NCI-H446 treated with DMSO at 0.1 percent for 48 hours (cell line): ENCODE measurements at places on chromosomes 6 and 20.

DNA sequence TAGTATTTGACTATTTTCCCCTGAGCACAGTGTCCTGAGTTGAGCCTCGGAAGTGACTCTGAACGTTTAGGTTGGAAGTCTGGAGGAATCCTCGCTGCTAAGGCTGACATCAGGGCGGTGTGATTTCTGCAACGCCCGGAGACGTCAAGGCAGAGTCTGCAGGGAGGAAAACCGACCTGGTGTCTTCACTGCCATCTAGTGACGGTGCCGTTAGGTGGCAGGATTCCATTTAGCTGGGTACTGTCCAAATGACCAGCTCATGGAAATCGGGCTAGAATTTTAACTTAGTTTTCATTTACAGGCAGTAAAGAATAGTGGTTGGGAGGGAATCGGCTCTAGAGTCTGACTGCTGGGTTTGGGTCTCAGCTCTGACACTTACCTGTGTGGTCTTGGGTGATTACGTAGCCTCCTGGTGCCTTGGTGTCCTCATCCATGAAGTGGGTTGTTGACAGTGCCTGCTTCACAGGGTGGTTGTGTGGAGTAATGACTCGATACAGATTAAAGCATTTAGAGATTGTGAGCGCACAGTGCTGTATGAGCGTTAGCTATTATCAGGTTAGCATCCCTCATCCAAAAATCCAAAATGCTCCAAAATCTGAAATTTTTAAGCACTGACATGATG, 35.0 kb downstream of the FOXF2 start:
- DNase-seq, result no peak

DNA sequence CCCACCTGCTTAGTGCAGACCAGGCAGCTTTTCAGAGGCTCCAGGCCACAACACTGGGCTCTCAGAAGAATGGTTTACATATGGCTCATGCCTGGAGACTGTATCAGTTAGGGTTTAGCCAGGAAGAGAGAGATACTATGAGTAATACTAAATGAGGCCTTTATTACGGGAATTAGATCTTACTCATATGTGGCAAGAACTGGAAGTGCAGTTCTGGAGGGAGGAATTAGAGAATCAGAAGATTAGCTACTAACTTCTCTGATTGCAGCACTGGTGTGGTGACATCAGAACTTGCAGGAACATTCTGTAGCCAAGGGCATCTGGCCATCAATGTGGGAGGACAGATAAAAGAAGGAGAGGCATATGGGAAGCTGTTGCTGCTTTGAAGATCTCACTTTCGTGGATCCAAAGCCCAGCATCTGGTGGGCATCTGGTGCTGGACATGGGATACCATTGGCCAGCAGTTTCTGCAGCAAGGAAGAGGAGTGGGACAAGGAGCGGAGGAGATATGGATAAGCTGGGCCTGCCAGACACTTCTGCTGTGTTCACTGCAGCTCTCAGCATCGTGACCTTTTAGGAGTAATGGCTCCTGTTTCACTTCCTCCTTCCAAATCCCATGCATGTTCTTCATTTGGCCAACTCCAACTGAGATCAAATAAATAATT, 248.5 kb downstream of the BTBD3 start:
- no peak for DNase-seq

GRCh38 chr6:131660195-131660594, 23.1 kb downstream of the ENPP3 start:
- no peak for DNase-seq

DNA sequence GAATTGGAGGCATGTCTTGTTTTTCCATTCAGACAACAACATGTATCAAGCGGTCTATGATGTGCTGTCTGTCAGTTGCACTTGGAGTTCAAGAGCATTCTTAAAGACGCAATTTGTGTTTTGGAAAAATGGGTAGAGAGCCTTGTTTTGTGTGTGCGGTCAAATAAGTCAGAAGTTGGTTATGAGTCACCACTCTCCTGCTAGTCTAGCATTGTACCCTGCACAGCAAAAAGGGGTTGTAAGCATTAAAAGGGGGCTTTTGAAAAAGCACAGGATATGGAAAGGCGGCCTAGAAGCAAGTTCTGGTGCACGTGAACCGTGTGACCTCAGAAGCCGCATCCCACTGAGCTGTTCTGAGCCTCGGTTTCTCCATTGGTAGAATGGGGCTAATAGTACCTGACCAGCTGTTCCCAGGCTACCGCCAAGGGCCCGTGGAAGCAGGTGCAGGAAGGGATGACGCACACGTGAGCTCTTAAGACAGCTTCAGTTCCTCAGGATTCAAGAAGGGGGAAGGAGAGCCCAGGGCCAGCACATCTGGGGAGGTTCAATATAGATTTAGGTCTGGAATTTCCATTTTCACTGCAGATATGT, 61.6 kb upstream of the SNX9 start:
- DNase-seq, result no peak

DNA sequence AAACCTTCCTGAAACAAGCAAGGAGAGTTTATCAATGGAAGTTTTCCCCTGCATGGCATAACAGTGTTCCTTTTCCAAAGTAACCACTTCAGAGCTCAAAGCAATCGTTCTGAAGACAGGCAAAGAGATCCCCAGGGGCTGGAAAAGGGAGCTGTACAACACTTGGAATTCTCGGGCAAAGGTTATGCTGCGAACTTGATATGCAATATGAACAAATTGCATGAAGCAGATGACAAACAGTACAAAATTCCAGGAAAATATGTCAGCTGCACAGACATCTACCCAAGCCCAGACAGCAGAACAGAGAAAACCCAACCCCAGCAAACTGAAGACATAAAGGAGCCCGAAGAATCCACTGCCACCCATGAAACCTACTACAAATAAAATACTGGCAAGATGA, 18.4 kb downstream of the POPDC3 start:
- no peak for DNase-seq

DNA sequence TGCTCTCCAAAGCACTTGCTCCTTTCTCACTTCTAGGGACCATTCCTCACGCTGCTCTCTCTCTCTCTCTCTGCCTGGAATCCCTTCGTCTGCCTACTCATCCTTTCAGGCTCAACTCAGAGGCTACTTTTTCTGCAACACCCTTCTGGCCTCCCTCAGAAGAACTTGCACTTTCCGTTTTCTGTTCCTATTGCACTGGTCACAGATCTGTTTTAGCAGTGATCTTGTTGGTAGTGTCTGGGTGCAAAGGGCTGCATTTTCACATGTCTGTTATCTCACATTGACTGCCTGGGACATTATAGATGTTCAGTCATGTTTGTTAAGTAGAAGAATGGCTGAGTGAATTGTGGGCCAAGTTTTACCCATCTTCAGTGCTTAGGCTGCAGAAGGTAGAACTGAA, 63.5 kb downstream of the RIN2 start:
- DNase-seq, result no peak

- DNase-seq, result no peak
These were observed 13.3 kb downstream of the MAFB start for GRCh38 chr20:40675599-40676221.

DNA sequence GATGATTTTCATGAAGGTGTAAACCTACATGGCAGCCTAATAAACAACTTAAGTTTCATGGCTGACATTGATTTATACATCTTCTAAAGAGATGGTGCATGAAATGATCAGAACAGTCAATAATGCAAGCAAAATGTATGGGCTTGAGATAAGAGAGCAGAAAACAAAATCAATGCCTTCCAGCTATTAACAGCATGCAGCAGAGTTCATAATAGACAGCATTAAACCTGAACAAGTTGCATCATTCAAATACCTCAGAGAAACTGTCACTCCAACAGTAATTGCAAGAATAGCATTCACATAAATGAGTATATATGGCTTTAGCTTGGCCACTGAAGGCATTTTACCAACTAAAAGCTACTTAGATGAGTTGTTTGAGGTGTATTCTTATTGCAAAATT, 319.6 kb upstream of the ARID1B start:
- DNase-seq, result no peak

DNA sequence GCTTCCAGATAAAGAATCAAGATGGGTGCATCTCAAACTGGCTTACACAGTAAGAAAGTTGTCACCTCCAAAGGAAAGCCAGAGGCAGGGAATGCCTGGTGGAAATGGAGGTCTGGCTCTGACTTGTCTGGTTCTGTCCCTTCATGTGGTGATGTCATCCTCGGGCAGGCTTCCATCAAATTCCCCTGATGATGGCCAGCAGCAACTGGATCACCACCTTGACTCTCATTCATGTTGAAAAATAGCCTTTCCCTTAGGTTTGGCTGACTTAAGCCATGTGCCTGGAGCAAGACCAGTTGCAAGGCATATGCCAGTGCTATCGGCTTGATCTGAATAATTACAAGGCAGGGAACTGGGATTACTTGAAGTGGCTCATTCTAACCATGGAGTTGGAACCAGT, 28.8 kb downstream of the IMPG1 start:
- DNase-seq, result no peak

- no peak for DNase-seq
These were observed 16.7 kb downstream of the TRAPPC3L start for GRCh38 chr6:116528780-116529179.

DNA sequence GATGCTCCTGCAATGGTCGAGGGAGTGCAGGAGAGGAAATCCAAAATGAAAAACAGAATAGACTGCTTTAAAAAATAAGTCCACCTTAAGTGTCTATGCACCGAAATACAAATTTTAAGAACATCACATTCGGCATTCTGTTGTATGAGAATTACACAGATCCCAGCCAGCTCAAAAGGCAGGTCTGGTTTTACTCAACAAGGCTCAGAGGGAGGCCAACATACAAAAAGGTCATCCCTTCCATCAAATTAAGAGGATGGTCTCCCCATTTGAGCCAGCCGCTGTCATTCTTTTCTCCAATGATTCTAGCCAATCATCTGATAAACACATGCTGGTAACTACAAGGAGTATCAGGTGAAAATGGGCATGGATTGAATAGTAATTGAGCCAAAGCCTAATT, 7.9 kb downstream of the ATXN1 start:
- no peak for DNase-seq

DNA sequence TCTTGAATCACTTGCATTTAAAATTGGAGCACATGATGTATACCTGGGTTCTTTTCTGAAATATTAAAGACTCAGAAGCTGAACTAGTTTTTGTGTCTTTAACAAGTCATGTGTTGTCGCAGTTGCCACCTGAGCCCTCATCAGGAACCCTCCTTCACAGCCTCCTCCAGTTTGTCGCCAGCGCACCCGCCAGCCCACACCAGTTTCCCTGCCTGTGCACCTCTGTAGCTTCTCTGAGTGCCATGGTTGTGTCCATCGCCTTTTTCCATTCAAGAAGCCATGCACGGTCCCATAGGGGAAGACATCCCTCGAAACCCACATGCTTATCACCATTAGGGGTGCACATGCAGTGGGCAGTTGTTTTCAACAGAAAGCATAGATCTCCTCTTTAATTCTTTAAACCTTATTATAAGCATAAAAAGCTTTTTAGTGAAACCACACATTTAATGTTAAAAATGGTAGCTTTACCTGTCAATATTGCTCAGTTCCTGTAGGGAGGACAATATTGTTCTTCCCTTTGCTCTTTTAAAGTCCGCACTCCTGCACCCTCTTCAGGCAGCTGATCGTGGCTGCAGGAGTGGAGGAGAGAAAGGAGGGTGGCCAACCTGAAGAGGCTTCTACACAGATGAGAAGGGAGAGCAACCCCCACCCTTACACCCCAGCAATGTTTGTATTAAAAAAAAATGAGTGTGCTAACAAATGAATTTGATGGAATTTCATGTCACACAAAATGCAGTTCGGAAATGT, 121.9 kb downstream of the CFAP61 start:
- no peak for DNase-seq

GRCh38 chr20:47785854-47786764, 828 bp upstream of the SULF2 start:
- no peak for DNase-seq

DNA sequence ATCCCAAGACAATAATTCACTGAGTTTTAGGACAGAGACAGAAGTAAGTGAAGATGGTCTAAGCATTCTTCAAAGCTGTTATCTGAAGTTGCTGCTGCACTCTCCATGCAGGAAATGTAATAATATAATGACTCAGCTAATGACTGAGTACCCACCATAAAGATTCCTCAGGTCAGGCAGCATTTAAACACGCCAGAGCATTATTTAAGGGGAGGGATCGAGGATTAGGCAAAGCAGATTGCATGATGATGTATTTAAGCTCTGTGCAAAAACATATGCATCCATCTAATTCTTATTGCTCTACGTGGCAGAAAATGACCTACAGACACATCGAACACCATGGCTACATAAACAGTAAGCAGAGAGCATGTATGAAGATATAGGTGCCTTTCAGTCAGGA, 216.4 kb downstream of the UNC5CL start:
- DNase-seq, result no peak

DNA sequence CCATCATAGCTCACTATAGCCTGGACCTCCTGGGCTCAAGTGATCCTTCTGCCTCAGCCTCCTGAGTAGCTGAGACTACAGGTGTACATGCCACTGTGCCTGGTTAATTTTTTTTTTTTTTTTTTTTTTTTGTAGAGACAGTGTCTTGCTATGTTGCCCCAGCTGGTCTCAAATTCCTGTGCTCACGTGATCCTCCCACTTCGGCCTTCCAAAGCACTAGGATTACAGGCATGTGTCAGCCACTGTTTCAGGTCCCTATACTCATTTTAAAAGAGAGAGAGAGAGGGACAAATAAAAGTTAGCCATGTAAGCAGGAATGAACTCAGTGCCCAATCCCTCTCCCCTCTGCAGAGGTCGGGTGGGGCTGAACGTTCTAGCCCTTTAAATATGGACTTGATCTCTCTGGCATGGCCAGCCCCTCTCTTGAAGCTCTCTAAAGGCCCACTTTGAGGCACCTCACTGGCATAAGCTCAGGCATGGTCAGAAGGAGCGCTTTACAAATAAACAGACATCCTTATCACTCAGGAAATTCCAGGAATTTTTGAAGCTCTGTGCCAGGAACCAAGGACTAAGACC, 9.0 kb upstream of the SERPINB1 start:
- no peak for DNase-seq
